Thoracic aorta (tissue), 2 donors: ENCODE measurements at places on chromosomes 4 and X. TPM values are rescaled to one million over a fixed set of nuclear protein-coding genes. Genes with fewer than 3 reads are reported as not detected.

GRCh38 chr4:36278789-36279188 is 2.6 kb upstream of the DTHD1 start:
- H3K27me3 ChIP-seq = no peaks in the 10 kb centered on the region
- H3K4me3 ChIP-seq = no peak overlapping the region
- no peaks in the 10 kb centered on the region for H3K36me3 ChIP-seq
- H3K4me1 ChIP-seq = no peaks in the 10 kb centered on the region
- H3K27ac ChIP-seq = no peak overlapping the region
- no peak for DNase-seq

DNA sequence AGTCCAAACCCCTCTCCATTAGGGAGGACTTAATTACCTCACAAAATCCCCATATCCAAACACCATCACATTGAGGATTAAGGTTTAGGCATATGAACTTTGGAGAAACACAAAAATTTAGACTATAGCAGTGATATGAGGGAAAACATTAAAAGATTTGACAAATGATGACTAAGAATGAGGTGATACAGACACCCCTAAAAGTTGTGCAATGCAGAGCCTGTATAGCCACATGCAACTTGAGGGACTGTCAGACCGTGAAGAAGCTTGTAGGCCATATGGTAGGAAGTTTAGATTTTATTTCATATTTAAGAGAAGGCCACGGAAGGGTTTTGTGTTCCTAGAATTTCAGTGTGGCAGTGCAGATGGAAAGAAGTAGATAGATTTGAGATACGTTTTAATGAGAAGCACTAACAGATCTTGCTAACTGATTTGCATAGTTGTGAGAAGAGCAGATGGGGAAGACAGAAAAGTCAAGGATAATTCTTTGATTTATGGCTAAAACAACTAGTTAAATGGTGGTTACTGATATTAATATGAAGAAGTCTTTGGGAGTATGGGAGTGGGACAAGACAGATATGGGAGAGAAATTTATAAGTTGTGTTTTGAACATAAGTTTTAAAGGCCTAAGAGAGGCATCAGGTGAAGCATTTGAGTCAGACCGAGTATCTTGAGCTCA is 5.5 kb upstream of the FIP1L1 start:
- no peak overlapping the region for H3K4me3 ChIP-seq
- H3K27ac ChIP-seq = no peak overlapping the region
- no peak for DNase-seq
- no peaks in the 10 kb centered on the region for H3K4me1 ChIP-seq
- H3K36me3 ChIP-seq = no peaks in the 10 kb centered on the region
- H3K27me3 ChIP-seq = no peaks in the 10 kb centered on the region

GRCh38 chr4:70688795-70689231 is 481 bp downstream of the UTP3 start:
- H3K27ac ChIP-seq = peak overlapping the region; percentile 99
- H3K4me1 ChIP-seq = peaks cover 9% of the 10 kb centered on the region
- no peak for DNase-seq
- peak overlapping the region; percentile 94 for H3K4me3 ChIP-seq

The TADA2B gene
- 24.2 TPM for total RNA-seq

DNA sequence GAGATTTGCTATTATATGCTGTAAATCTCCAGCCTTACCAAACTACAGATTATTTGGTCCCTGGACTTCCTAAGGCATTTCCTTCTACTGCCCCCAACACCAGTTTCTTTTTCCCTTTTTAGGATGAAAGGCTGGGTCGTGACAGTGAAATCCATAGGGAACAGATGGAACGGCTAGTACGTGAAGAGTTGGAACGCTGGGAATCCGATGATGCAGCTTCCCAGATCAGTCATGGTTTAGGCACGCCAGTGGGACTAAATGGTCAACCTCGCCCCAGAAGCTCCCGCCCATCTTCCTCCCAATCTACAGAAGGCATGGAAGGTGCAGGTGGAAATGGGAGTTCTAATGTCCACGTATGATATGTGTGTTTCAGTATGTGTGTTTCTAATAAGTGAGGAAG is 67.9 kb downstream of the PKD2 start:
- H3K4me1 ChIP-seq = no peaks in the 10 kb centered on the region
- H3K4me3 ChIP-seq = no peak overlapping the region
- H3K36me3 ChIP-seq = peaks cover 55% of the 10 kb centered on the region
- no peak for DNase-seq
- no peaks in the 10 kb centered on the region for H3K27me3 ChIP-seq

DNA sequence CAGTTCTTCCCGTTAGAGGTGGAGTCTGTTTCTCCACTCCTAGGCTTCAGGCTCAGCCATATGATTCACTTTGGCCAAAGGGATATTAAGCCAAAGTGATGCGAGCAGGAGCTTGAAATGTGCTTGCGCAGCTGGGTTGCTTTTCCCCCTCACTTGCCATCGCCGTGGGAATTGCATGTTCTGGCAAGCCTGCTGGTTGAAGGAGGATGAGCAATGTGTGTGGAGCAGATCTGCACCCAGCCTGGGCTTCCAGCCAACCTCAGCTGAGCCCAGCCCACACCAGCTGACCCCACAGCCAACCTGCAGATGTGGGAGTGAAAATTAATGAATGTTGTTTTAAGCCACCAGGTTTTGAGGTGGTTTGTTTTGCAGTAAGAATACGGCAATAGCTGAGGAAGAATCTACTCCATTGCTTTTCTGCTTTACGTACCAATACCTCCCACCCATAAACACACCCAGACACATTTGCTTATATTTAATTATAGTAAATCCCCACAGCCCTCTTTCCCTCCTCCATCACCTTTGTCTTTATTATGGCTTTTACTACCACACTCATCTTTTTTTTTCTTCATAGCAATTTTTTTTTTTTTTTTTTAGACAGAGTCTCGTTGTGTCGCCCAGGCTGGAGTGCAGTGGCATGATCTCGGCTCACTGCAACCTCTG is 132.8 kb upstream of the FUNDC1 start:
- H3K36me3 ChIP-seq = no peaks in the 10 kb centered on the region
- no peaks in the 10 kb centered on the region for H3K27me3 ChIP-seq
- no peak overlapping the region for H3K27ac ChIP-seq
- H3K4me3 ChIP-seq = no peak overlapping the region
- DNase-seq = no peak

The IBSP gene
- total RNA-seq = not detected

The STAP1 gene
- 0.78 TPM for total RNA-seq

DNA sequence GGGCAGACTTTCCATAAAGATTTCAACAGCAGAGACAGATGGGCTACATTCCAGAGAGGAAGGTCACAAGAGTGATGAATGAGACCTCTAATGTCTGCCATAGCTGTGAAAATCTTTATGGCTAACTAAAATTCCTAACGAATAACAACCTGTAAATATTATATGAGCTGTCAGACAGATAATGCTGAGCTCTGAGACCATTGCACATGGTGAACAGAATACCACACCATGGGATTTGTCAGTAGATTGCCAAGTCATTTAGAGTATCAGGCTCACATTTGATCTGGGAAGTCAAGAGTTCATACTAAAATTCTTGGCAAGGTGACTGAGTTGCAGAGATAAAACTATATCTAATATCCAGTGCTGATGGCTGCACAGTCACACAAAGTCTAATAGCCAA is 259.2 kb upstream of the FTHL17 start:
- no peaks in the 10 kb centered on the region for H3K36me3 ChIP-seq
- no peaks in the 10 kb centered on the region for H3K27me3 ChIP-seq
- no peak overlapping the region for H3K27ac ChIP-seq
- H3K4me1 ChIP-seq = peaks cover 15% of the 10 kb centered on the region
- DNase-seq = no peak
- no peak overlapping the region for H3K4me3 ChIP-seq

The MAP3K15 gene
- 0.56 TPM for total RNA-seq

GRCh38 chr4:160403081-160403480 is 1300.2 kb downstream of the RAPGEF2 start:
- no peaks in the 10 kb centered on the region for H3K36me3 ChIP-seq
- no peak overlapping the region for H3K27ac ChIP-seq
- H3K27me3 ChIP-seq = no peaks in the 10 kb centered on the region
- H3K4me3 ChIP-seq = no peak overlapping the region
- DNase-seq = no peak
- H3K4me1 ChIP-seq = no peaks in the 10 kb centered on the region

DNA sequence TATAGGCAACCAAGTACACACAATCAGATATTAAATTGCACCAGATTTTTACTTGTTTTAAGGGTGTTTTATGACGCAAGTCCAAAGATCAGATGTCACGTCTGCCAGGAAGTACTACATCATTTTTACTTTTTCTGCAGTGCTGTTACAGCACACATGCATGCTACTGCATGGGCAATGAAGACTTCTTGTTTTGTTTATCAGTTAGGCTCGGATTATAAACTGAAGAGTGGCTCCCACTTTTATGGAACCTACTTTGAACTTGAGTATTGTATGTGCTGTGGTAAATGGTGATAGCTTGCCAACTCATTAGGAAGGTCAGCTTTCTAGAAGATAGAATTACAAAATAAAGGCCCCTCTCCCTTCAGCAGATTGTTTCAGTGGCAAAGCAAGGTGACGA is 131.6 kb downstream of the CEP135 start:
- no peaks in the 10 kb centered on the region for H3K36me3 ChIP-seq
- no peak for DNase-seq
- no peak overlapping the region for H3K4me3 ChIP-seq
- H3K27me3 ChIP-seq = no peaks in the 10 kb centered on the region
- no peaks in the 10 kb centered on the region for H3K4me1 ChIP-seq

- no peak overlapping the region for H3K4me3 ChIP-seq
- no peaks in the 10 kb centered on the region for H3K36me3 ChIP-seq
- no peak overlapping the region for H3K27ac ChIP-seq
- H3K27me3 ChIP-seq = no peaks in the 10 kb centered on the region
- no peak for DNase-seq
These were observed 140.4 kb upstream of the MAD2L1 start for GRCh38 chr4:120207021-120207420.

The MAGEA2B gene
- total RNA-seq = not detected

DNA sequence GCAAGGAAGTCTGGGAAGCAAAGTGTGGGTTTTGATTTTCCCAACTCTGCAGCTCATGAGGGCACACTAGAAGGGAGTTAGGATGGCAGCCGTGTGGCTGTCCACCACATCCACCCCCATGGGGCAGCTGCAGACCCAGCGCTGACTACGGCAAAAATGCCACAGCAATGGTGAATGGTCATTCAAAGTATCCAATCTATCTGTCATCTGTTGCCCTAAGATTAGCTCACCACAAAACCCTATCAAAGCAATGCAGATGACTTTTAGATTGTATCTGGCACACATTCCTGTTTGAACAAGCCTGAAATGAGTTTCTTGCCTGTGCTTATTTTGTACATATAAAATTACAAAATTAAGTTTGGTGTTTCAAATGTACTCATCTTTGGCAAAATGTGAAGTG is 29.7 kb upstream of the HPSE start:
- H3K27ac ChIP-seq = no peak overlapping the region

DNA sequence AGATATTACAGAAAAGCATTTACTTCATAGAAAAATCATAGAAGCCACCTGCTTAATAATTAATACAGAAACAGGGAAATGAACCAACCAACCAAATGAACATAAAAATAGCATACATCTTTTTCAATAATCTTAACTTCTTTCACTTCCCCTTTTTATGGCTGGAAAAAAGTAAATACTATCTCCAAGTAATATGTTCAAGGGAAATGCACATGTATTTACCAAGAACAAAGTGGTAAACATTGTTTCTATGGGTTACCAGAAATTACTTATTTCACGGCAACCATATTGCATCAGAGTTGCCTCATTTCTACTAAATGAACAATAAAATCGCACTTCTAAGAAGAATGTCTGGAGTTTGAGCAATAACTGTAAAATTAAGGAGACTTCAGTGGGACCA is 321.3 kb downstream of the TMA16 start:
- H3K4me1 ChIP-seq = no peaks in the 10 kb centered on the region
- H3K36me3 ChIP-seq = no peaks in the 10 kb centered on the region
- H3K4me3 ChIP-seq = no peak overlapping the region
- DNase-seq = no peak
- no peak overlapping the region for H3K27ac ChIP-seq
- no peaks in the 10 kb centered on the region for H3K27me3 ChIP-seq

GRCh38 chr4:4633431-4633830 is 91.6 kb upstream of the STX18 start:
- no peak overlapping the region for H3K27ac ChIP-seq
- no peaks in the 10 kb centered on the region for H3K36me3 ChIP-seq
- no peaks in the 10 kb centered on the region for H3K4me1 ChIP-seq
- no peak overlapping the region for H3K4me3 ChIP-seq

DNA sequence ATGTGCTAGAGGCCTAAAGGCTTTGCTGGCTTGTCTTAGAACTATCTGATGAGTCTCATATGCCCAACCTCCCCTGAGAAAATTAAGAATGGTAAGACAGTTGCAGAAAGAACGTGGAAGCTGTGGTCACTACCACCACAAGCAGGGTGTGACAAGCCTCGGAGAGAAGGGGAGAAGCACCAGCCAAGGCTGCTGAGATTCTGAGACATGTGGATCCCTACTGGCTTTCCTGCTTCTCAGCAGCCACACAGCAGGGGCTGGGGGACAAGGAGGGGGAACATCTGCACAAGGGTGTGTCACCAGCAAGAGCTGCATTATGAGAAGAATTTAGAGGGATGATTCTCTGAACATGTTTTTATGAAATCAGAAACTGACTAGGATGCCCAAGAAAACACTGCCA is 19.4 kb downstream of the TAPT1 start:
- H3K4me1 ChIP-seq = peaks cover 3% of the 10 kb centered on the region
- peaks cover under 1% of the 10 kb centered on the region for H3K36me3 ChIP-seq
- no peaks in the 10 kb centered on the region for H3K27me3 ChIP-seq
- H3K27ac ChIP-seq = no peak overlapping the region
- DNase-seq = no peak
- H3K4me3 ChIP-seq = no peak overlapping the region

- no peak overlapping the region for H3K27ac ChIP-seq
- no peaks in the 10 kb centered on the region for H3K36me3 ChIP-seq
- no peak for DNase-seq
- H3K4me3 ChIP-seq = no peak overlapping the region
- H3K27me3 ChIP-seq = no peaks in the 10 kb centered on the region
These were observed 57.6 kb downstream of the RBM46 start for GRCh38 chr4:154838694-154839093.

DNA sequence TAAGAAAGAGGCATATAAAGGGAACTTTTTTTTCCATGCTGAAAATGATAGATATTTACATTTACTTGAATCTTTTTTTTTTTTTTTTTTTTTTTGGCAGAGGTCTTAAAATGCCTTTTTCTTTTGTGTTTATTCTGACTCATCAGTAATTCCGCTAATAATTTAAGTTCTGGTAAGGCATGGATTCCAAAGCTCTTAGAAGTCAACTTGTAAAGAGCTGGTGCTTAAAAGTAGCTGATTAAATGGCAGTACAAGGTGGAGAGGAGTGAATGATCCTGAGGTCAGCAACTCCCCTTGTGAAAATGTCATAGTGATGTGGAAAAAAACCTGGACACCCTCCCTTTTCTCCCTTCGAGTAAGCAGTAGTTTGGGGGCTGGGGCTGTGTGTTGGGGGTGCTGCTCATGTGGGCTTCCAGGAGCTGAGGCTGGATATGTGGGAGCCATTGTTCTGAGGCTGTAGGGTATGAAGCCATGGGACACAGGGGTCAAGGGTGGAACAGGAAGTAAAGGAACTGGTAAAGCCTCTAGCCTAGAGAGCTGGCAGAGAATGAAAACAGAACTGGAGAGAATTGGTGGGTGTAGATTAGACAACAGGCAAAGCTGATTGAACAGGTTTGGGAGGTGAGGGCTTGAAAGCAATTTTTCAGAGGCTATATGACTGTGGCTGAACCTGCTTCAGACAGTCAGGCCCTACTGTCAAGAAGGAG is 41.0 kb upstream of the PITX2 start:
- H3K27me3 ChIP-seq = no peaks in the 10 kb centered on the region
- DNase-seq = no peak
- no peak overlapping the region for H3K4me3 ChIP-seq
- no peaks in the 10 kb centered on the region for H3K36me3 ChIP-seq
- no peaks in the 10 kb centered on the region for H3K4me1 ChIP-seq
